ENCODE measurements at places on chromosomes 6 and 20.
A peak's percentile ranks its signal among the peaks of the same experiment; 100 is the strongest.

GRCh38 chr6:44309092-44309491, 4.1 kb downstream of the AARS2 start:
- peak; percentile 75 for DNase-seq

GRCh38 chr20:51428401-51429143, 113.9 kb downstream of the NFATC2 start:
- DNase-seq, result peak; percentile 67

DNA sequence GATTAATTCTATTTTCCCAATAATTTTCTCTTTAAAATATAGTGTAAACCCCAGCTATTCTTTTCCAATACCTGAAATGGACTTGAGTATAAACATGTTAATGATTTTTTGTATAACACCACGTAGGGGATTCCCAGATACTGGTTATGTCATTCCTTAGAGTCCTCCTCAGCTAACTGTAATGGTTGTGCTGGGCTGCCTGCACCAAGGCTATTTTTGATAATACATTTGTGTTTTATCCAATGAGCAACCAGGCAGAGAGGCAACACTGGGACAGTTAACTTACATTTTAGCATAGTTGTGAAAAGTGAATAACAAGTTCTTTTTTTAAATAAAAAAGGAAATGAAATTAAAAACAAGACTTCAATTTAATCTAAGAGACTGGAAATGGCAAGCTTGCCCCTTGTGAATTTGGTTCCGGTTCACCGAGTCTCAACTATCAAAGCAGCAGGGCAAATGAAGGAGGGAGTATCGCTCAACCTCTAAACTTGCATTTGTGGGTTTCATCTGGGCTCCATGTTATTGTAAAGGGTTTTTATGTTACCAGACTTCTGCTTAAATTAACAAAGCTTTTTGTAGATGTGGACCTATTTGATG, 18.8 kb upstream of the BACH2 start:
- DNase-seq, result no peak

DNA sequence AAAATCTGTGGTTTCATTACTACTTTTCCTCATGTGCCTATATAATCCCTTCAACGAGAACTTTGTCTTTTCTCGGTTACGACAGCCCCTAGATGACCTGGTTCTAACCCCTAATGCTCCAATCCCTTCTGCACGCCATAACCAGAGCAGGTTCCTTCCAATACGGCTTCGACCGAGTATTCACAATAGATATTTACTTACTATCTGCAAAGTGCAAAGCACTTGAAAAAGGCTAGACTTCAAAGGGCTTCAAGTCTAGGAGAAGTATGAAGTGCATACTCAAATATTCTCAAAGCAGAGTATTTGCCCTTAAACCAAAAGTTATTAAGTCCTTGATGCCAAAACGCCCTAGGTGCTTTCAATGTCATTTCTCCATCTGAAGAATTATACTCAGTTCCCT, 63.4 kb upstream of the NHSL1 start:
- DNase-seq, result no peak

- peak; percentile 48 for DNase-seq
Observed at GRCh38 chr6:71287038-71287437, 1.6 kb upstream of the OGFRL1 start.

- DNase-seq, result no peak
Observed at GRCh38 chr6:132344811-132345210, 56.5 kb downstream of the MOXD1 start.

DNA sequence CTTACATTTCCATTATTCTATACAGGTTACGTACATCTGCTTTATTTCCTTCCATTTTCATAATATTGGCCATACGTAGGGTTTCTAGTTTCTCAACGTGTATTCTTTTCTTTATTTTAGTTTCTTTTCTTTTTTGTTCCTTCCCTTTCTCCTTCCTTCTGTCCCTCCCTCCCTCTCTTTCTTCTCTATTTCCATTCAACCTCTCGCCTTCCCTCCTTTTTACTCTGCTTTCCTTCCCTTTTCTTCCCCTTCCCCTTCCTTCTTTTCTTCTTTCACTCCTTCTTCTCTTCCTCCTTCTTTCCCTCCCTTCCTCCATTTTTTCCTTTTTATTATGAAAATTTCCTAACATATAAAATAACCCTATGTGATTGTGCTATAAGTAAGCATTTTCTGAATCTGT, 8.7 kb upstream of the HLA-G start:
- no peak for DNase-seq

DNA sequence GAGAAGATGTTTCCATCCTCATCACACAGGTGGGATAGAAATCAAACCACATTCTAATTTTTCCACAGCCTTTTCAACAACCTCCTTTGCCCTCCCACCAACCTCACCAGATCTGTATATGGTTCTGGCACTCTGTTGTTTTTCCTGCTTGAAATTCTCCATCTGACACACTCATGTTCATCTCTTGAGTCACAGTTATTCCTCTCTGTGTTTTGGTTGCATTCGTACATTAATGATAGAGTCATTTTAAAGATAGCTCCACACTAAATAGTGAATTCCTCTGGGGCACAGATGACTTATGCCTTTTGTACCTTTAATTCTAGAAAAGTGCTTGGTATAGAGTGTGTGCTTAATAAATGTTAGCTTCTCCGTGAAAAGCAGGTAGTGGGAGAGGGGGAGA, 1.4 kb upstream of the GCLC start:
- DNase-seq, result peak; percentile 16

- DNase-seq, result no peak
Observed at GRCh38 chr6:168004945-168005344, 7.5 kb downstream of the KIF25 start.

DNA sequence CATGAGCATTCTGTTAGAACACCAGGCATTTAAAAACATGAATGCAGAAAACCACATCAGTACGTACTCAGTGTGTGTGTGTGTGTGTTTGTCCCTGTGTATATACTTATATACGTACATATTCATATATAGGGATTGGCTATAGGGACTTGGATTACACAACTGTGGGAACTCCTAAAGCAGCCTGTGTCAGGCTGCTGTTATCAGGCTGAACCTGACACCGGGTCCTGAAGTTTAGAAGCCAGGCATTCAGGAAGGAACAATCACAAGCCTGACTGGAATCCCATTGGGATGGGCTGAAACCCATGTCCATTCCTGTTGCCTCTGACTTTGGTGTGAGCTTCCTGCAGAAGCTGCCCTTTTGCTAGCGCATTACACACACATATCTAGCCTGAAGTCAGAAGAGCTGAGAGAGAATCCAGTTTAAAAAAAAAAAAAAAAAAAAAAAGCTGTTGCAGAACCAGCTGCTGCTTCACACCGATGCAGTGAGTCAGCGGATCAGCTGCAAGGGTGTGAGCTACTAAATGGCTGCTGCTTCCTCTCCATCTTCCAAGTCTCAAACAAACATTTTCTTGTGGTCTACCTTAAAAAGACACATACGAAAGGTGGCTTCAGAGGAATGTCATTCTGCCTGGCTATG, 348.1 kb downstream of the THBS2 start:
- DNase-seq, result no peak

DNA sequence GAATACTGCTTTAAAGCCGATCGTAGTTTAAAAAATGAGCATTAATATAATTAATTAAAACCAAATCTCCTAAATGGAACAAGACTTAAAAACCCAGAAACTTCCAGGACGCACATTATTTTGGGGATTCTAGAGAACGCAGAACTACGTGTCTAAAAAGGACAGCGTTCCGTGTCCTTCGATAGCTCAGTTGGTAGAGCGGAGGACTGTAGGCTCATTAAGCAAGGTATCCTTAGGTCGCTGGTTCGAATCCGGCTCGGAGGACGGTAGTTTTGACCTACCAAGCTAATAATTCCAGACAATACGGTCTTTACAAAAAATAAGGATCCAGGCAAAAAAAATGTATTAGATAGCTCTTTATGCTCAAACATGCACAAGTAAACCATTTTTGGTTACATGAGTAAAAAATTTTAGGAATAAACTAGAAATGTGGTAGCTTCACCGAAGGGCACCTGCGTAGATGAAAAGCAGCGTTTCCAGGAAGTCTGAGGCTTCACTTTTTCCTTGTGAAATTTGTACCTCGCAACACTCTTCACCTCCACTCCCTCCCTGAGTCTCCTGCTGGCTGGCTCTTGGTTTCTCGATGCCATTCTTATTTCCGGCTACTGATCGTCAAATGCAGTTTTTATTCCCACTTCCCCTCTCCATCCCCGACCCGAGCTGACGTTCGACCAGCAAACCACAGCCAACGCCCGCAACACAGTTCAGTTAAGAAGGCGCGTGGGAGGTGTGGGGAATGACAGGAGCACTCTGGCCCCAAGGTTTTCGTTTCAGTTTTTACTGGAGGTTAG, 19.6 kb upstream of the ABT1 start:
- DNase-seq, result peak; percentile 49

GRCh38 chr20:50068041-50068651, 44.8 kb downstream of the UBE2V1 start:
- no peak for DNase-seq

GRCh38 chr6:45478240-45478639, 100.5 kb upstream of the SUPT3H start:
- DNase-seq, result peak; percentile 43

GRCh38 chr6:141482796-141483597, 649.7 kb upstream of the GJE1 start:
- DNase-seq, result no peak

DNA sequence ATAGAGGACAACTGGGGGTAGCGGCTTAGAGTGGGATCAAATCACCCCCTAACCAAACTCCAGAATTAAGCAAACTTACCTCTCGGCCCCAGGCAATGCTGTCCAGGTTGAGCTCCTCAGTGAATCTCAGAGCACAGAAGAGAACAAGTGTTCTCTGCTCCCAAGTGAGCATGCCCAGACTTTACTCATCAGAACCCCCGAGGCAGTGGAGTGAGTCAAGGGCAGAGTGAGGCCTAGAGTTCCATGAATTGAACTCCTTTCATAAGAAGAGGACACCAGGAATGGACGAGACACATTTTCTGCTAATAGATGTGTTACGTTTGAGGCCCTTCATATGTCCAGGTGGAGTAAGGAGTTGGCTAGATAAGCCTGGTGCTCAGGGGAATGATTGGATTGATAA, 134.0 kb upstream of the DTNBP1 start:
- no peak for DNase-seq

DNA sequence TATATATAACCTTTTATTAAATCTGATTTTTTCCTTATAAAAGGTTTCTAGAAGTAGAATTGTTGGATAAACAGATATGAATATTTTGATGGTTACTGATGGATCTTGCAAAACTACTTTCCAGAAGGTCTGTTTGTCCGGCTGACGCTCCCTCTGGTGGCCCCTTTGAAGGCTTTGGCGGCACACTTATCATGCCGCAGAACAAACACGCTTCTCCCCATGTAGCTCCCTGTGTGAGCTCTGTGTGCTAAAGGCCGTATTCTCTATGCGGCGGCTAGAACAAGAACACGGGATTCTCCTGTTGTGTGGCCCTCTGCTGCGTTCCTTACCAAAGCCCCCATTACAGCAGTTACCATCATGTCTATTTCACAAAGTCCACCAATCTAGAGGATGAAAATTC, 30.0 kb downstream of the PPP1R3G start:
- no peak for DNase-seq

DNA sequence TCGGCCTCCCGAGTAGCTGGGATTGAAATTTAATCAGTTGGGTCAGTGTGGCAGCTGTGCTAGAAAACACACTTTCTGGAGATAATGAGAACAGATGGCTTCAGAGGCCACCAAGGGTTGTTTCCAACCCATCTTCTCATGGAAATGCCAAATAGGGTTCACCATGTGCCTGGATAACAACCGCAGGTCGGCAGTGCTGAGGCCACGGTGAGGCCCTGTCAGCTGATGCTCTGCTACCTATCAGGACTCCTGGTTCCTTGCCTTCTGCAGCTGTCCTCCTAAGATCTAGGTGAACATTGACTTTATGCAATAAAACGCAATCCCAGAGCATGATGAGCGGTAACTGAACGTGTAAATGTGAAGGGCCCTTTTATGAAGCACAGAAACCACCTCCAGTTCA, 139.3 kb upstream of the SNX9 start:
- DNase-seq, result no peak

DNA sequence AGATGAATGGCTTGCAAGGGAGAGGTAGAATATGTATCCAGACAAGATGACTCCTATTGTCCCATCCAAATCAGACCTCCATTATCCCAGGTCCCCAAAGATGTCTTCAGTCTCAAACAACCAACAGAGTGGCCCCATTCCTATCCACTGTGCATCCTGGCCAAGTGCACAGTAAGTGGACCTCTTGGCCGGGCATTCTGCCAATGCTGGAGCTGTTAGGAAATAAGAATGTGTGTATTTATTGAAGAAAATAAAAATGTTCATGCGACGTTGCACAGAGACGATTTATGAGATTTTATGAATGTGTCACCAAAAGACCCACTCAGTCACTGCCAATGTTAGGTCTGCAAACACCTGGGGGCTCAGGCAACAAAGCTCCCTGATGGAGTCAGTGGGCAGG, 196.0 kb downstream of the MAFB start:
- DNase-seq, result peak; percentile 37

- no peak for DNase-seq
Observed at GRCh38 chr6:135114355-135115145, 59.9 kb upstream of the HBS1L start.

All from GM03348 (cell line).